Iris pigment epithelial cell (primary cell): ENCODE measurements at places on chromosomes 7 and 10.

DNA sequence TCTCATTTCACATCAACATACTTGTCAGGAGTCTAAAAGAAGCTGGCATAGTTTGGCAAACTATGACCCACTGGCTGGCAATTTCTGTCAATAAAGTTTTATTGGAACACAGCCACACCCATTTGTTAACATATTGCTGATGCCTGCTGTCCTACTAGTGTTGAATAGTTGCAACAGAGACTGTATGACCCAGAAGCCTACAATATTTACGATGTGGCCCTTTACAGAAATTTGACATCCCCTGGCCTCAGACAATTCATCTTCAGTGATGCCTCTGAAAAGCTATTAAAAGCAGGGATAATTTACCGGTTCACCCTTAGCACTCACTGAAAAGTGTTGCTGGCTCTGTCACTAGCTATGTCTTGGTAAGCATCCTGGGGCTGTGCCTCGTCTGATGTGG lies 155.2 kb downstream of the ARID5B start:
- no peak for DNase-seq

- DNase-seq = peak; percentile 25
Measured at GRCh38 chr7:131194070-131194865, 133.4 kb upstream of the MKLN1 start.

GRCh38 chr10:55629793-55630490 lies 731.1 kb downstream of the ZWINT start:
- DNase-seq = peak; percentile 56

DNA sequence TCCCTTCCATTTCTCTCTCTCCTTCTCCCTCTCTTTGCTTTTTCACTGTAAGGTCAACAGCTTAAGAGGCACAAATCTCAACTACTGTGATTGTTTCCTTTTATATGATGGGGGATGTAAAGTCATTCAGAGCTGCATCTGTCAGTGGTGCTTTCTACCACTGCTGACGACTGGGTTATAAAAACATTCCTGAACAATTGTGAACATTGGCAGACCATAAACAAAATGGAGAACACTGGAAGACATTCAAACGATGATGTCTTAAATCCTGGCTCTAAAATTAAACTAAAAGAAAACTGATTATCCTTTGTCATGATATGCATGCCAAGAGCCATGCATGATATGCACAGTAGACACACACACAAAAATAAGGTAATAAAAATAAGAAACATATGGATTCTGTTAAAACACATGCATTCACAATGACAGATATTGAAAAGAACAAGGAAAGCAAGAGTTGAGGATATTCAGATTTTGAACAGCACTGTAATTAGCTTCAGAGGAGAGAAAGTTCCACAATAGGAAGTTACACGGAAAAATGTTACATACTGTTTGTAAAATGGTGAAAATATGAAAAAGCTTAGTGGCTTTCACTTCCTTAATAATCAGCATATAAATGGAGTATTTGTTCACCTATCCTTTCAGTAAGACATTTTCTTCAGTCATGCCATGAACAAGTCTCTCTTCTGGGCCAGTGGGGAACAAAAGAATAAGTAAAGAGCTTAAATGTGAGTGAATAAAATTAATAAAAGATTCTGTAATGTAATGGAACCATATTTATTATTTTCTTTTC lies 89.2 kb downstream of the RNLS start:
- peak; percentile 82 for DNase-seq

DNA sequence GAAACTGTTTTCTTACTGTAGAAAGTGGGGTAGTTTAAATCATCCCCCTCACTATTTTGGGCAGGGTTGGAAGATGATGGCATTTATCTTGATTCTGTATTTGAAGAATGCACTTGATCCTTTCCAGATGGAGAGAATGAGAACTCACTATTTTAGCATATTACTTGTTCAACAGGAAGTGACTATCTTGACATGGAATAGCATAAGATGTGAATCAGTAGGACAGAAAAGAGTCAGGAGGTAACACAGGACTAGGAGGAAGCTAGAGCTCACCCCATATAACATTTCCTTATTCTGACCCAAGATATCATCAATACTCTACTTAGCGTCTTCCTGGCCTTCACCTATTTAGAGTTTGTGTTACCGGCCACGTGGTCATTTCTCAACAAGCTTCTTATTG lies 400.2 kb downstream of the PHTF2 start:
- DNase-seq = peak; percentile 37

GRCh38 chr10:95559896-95560277 lies 1.3 kb downstream of the SORBS1 start:
- DNase-seq = no peak

DNA sequence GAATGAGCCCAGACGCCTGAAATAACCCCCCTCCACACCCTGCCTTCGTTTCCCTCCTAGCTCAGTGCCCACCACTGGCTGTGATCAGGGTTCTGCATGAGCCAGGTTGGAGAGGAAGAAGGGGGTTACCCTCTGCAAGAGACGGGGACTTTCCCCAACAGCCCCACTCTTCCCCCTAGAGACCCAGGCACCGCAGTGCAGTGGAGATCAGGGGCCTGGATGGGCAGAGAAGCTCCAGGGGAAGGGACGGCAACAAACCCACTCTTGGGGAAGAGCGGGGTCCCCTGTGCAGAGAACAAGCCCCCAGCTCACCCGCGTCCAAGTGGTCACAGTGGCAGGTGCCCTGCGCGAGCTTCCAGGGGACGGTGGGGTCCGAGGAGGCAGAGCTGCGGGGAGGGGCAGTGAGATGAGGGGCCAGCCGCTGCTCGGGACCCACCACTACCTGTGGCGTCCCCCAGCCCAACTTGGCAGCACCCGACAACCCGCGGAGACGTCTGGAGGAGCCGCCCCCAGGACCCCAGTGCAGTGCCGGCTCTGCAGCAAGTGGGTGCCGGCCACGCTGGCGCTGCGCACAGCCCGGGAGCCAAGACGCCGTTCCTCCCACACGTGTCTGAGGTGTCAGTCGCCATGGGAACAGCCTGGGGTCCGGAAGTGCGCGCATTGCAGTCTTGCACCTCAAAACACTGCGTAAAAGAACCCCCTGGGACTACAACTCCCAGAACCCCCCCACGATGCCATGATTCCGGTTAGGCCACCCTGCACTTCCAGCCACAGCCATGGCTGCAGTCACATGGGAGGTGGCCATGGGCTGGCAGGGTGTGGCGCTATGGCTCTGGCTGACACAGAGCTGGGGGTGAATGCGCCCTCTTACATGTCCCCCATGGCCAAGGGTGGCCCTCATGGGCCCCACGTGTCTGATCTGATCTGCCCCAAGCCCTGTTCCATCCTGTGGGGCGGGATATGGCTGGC lies 45.8 kb upstream of the WIPI2 start:
- DNase-seq = peak; percentile 49

DNA sequence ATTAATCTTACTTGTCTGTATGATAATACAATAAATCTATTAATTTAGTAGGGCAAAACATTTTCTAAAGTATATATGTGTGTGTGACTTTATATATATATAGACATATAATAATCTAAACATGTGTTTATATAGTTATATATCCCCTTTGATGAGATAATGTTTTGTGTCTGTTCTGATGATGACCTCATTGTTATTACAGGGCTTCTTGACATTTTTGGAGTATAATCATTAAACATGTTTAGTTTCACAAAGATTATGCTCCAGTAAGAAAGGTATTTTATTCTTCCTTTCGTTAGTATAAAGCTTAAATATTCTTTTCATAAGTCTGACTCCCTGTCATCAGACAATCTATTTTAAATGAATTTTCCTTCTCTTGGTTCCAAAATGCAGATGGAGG lies 62.3 kb upstream of the CABCOCO1 start:
- no peak for DNase-seq

DNA sequence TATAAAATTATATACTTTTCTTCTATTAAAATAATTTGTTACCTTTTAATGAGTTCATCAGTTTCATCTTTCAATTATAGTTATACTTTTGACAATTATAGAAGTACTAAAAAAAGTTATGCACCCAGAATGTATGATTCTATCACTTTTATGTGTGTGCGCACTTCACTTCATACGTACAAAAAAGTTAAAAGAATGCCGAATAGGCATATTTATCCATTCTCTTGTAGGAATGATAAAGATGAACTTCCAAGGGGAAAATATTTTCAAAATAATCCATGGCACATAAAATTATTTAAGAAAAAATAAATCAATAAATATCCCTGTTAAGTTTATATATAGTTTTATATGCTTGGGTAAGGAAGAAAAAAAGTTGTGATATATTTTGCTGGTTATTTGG lies 166.9 kb upstream of the PRSS1 start:
- DNase-seq = no peak

GRCh38 chr7:129767120-129768015 lies 155.8 kb downstream of the NRF1 start:
- DNase-seq = no peak

- peak; percentile 15 for DNase-seq
Measured at GRCh38 chr7:77386165-77386822, 29.9 kb downstream of the GSAP start.
